ENCODE measurements at places on chromosomes 3 and 15.

DNA sequence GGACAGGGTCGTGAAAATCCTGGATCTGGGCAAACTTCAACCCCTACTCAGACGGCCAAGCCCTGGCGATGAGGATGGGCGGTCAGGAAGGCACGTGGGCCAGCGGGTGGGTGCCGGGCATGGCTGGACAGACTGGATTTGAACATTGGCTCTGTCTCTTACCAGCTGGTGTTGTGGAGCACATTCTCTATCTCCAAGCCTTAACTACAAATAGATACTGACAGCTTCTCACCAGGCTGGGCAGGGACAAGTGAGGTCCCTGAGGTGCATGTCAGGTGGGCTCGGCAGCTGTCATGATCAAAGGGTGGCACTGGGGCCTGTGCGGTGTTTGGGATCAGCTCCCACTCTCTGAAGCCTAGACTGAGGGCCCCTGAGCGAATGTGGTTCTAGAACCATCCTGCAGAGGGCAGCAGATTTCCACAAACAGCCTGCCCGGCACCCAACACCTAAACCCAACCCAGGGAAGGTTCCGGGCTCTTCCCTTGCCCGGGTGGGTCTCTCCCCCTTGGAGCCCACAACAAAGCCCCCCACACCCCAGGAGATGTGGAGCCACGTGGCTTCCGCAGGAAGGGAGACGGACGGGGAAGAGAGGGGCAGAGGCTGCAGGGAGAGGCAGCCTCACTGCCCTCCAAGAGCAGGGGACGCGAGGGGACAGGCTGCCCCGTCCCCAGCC lies 58.4 kb downstream of the RGMA start:
- peak; percentile 40 for DNase-seq

DNA sequence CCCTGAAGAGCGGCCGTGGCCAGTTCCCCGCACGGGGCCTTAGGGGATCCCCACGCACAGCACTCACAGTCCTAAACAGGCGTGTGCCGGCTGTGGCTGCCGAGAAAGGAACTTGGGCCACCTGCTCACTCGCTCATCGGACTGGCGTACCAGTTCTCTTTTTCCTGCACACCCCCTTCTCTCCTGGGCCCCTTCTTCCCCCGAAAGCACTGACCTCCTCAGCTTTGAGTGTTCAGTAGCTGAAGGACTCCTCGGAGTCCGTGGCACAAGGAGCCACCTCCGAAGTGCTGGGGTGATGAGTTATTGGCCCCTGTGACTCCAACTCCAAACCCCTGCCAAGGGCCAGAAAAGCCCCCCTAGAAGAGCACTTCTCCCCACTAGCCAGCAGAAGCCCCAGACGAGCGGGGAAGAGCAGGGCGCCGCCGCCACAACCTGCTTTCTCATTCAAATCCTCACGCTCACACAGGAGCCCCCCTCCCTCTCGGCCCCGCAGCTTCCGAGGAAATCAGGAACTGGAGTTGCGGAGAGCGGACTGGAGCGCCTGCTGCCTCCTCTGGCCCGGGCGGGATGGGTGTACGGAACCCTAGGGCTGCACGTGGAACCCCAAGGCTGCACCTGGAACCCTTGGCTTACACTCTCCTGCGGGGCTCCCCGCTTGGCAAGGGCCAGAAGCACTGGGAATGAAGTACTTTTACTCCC lies at the start of gene PLCH1:
Gene PLCH1 (minus strand): TSS at position 446 of the 699 bp plus-strand sequence. CDS start 40,847 bp downstream, outside the sequence.
- DNase-seq, result peak; percentile 35

DNA sequence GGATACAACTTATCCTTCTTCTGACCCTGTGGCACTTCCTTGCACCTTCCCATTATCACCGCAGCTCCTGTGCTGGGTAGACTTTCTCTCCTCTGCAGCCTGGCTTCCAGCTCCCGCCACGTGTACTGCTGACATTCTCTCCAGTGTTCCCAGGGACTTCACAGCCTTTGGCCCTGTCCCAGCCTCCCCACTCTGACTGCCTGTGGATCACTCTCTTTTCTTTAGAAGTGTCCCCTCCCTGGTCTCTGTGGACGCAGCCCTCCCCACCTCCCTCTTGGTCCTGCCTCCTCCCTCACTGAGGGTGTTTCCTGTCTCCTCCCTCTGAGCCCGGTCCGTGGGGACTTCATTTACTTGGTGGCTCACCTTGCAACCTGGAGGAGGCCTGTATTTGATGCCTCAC lies 17.4 kb downstream of the PDIA5 start:
- no peak for DNase-seq

DNA sequence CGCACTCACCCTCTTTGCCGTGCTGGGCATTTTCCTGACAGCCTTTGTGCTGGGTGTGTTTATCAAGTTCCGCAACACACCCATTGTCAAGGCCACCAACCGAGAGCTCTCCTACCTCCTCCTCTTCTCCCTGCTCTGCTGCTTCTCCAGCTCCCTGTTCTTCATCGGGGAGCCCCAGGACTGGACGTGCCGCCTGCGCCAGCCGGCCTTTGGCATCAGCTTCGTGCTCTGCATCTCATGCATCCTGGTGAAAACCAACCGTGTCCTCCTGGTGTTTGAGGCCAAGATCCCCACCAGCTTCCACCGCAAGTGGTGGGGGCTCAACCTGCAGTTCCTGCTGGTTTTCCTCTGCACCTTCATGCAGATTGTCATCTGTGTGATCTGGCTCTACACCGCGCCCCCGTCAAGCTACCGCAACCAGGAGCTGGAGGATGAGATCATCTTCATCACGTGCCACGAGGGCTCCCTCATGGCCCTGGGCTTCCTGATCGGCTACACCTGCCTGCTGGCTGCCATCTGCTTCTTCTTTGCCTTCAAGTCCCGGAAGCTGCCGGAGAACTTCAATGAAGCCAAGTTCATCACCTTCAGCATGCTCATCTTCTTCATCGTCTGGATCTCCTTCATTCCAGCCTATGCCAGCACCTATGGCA lies 41.1 kb upstream of the CSTA start:
- no peak for DNase-seq

DNA sequence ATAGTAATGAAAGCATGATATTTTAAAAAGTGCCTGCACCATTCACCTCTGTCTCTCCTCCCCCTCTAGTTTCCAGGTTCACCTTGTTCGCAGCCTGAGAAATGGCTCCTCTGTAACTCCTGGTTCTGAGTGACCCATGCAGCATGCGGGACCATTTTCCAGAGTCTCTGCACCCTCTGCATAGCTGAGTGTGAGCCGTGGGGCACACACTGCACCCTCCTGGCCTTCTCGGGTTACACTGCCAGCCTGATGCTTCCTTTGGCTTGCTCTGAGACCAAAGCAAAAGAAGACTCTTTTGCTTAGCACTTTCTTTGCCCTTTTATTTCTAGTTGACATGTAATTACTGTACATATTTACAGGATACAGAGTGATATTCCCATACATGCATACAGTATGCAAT lies 287.3 kb downstream of the GABRG3 start:
- no peak for DNase-seq

DNA sequence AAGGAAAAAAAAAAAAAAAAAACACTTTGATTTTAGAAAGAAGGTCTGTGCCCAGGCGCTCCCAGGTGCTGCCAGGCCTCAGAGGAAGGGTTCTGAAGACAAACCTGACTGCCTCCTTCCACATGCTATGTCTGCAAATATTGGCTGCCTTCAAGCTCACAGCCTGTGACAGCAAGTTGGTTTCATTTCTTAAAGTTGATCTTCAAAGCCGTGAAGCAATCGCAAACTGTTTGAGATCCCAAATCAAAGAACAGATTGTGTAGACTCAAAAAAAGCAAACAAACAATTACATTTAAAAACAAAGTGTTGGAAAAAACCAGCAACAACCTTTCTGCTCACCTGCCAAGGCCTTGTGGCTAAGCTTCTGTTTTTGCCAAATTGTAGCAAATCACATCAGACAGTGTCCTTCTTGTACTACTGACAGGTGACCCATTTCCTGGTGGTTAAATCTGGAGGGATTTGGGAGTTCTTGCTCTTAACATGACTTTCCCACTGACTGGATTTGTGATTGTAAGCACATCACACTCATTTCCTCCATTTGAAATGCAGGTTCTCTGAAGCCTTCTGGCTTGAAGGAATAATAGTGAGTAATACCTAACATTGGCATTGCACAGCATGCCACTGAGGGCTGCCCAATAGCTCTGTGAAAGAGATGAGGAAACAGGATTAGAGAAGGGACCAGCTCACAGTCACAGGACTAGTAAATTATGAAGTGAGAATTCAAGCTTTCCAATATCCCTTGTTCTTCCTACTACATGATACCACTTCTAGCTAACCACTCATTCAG lies 502.4 kb downstream of the LPP start:
- peak; percentile 54 for DNase-seq

DNA sequence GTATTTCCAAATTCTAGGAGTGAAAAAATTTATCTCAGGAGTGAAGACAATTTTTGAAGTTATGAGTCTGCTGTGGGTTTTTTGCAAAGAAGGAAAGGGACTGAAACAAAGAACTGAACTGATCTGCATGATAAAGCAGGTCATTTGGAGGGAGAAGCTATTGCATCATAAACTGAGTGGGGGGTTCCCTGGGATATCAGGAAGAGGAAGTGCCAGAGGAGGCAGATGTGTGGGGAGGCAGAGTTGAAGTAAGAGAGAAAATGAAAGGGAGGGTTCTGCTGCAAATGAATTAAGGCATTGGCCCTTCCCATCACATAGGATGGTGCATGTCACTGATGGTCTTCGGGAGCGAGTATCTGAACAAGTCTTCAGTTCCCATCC lies 379.2 kb downstream of the VPS13C start:
- peak; percentile 66 for DNase-seq

- no peak for DNase-seq
These were observed 859.2 kb upstream of the SEMA6D start for GRCh38 chr15:46858150-46858549.

- no peak for DNase-seq
These were observed 7.0 kb downstream of the SFMBT1 start for GRCh38 chr3:53038679-53039375.

DNA sequence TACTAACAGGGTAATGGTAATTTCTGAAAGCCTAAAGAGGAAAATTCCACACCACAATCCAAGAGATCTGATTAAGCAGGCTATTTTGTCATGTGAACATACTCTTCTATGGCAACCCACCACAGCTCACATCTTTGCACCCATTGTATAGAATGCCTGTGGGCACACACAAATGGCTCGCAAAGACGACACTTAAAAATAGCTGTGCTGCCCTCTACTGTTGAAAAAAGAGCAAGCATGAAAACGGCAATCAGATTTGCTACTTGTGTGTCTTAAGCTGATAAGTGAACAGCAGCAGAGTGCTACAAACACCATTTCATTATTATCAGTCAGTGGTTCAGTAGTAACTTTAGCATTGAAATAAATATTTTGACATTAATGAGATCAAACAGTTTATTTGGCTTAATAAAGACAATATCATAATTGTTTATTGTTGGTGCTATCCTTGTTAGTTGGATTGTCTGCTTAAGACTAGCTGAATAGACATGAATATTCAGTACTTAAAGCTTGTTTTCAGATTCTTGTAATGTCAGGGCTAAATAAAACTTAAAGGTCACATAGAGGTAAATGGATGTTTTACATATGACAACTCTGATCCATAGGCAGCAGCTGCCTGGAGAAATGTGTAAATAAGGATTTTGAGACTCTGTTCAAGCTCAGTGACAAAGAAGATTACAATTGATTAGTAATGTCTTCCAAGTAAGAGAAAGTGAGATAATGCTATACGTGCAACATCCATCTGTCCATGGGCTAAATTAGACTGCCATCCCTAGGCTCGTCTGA lies 199.1 kb downstream of the LRRN1 start:
- DNase-seq, result peak; percentile 54

DNA sequence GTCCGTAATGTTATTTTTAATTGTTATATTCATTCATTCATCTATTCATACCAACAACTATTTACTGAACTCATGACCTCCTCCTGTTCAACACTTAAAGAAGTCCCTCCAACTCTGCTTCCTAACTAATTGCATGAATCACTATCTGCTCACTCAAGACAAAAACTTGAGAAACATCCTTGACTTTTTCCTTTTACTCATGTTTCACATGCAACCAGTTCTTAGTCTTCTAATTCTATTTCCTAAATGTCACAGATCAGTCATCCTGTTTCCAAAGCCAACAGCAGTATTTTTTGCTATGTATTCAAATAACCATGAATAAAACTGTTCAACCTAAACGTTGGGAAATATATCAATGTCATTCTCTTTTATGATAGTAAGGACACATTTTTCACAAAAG lies 124.6 kb upstream of the GBE1 start:
- no peak for DNase-seq

GRCh38 chr3:63295806-63296205 lies 17.7 kb downstream of the SYNPR start:
- no peak for DNase-seq

DNA sequence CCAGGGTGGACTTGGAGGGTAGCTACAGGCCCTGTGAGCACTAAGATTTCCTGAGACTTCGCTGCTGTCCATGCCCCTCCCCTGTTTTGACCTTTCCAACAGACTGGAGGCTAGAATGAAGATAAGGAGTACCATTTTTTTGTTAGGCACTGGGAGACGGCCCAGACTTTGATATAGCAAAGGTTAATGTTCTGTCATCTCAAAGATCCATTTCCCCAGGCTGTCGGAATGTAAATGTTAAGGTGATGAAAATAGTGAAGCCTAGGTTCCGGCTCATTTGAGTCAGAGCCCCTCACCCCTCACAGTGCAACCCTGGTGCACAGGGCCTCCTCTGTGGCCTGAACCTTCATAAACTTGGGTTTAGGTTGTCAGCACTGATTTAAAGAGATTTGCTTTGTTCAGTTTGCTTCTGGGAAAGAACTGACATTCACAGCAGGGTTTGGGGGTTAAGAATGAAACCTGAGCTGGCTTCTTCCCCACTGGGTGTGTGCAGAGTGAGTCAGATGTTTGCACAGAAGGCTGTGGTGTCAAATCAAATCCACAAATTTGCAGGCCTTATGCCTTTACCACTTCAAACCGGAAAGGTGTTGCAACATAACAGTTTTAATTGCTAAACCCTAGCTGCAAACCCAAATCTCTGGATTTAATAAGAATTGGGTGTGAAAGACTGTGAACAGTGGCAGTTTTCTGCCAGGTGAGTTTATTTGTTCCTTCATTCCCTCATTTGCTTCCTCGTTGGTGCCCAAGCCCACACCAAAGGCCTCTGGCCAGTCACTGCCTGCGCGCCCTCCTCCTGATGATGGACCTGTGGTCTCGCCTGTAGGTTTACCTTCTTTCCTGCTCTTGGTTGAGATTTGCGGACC lies 20.6 kb upstream of the KCTD6 start:
- DNase-seq, result peak; percentile 98

GRCh38 chr15:68791431-68792283 lies 29.0 kb downstream of the ANP32A start:
- peak; percentile 68 for DNase-seq

All from MV-4-11 (cell line).